ENCODE measurements at places on chromosomes 12 and 14. TPM values are rescaled to one million over a fixed set of nuclear protein-coding genes. Genes with fewer than 3 reads are reported as not detected.

Gene ISM2
- not detected for polyA plus RNA-seq

Gene TESPA1
- not detected for polyA plus RNA-seq

Gene ACOT6
- polyA plus RNA-seq, result not detected

Gene CLEC1B
- polyA plus RNA-seq, result not detected

Gene FERMT2
- polyA plus RNA-seq, result 17.0 TPM

Gene FOXG1
- polyA plus RNA-seq, result not detected

Gene GPRC5D
- polyA plus RNA-seq, result not detected

Gene TRIM9
- 219 TPM for polyA plus RNA-seq

Gene CCDC197
- polyA plus RNA-seq, result not detected

Gene BCL2L14
- 0.30 TPM for polyA plus RNA-seq

Gene SIX6
- not detected for polyA plus RNA-seq

Gene IL31
- polyA plus RNA-seq, result not detected

Gene GPD1
- polyA plus RNA-seq, result 3.1 TPM

Gene SLC16A7
- 18.6 TPM for polyA plus RNA-seq
